ENCODE measurements at places on chromosomes 16 and 17.
A peak's percentile ranks its signal among the peaks of the same experiment; 100 is the strongest.

GRCh38 chr17:21360048-21360447 is 16.1 kb upstream of the KCNJ12 start:
- DNase-seq, result no peak

GRCh38 chr16:81403601-81404391 is 40.8 kb upstream of the CMIP start:
- DNase-seq, result peak; percentile 84

DNA sequence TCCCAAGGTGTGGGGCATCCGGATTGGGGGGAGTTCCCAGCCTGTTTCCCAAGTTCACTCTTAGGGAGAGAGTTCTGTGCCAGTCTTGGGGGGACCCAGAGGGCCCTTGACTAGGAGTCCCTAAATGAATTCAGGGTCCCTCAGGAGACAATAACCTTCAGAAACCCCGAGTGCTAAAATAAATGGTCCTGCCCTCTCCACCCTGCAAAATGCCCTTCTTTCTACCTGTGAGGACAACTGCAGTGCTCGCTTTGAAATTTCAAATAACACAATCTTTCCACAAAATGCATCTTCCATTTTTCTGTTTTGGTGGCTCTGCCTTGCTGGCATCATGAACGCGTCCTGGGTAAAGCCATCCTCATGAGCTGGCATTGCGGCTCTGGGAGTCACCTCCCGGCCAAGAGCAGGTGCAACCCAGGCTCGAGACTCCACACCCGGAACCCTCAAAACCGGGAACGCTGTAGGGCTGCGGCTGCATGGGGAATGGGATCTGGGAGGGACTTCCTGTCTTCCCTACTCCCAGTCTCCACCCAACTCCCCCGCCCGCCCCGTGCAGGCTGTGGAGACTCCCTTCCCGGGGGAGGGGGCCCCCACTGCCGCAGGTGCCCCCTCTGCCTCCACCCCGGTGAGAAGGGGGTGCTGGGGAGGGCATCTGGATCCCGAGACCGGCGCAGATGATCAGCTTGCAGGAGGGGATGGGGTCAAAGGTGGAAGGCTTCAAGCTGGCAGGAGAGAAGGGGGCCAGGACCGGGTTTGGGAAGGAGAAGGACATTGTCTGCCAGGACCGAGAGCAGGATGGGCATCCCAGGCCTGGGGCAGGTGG is at the start of gene ZNF205:
TSS of gene ZNF205 (plus strand) at position 529 of the 823 bp plus-strand sequence. CDS start 845 bp downstream, outside the sequence.
- no peak for DNase-seq

- DNase-seq, result no peak
Measured at GRCh38 chr17:77297693-77298666, 157.2 kb downstream of the SEC14L1 start.

- no peak for DNase-seq
Measured at GRCh38 chr17:4616476-4616875, 25.0 kb downstream of the ALOX15 start.

GRCh38 chr16:9165681-9166080 is 74.2 kb downstream of the HAPSTR1 start:
- DNase-seq, result no peak

- DNase-seq, result no peak
Measured at GRCh38 chr17:27959382-27959709, 66.2 kb upstream of the LYRM9 start.

DNA sequence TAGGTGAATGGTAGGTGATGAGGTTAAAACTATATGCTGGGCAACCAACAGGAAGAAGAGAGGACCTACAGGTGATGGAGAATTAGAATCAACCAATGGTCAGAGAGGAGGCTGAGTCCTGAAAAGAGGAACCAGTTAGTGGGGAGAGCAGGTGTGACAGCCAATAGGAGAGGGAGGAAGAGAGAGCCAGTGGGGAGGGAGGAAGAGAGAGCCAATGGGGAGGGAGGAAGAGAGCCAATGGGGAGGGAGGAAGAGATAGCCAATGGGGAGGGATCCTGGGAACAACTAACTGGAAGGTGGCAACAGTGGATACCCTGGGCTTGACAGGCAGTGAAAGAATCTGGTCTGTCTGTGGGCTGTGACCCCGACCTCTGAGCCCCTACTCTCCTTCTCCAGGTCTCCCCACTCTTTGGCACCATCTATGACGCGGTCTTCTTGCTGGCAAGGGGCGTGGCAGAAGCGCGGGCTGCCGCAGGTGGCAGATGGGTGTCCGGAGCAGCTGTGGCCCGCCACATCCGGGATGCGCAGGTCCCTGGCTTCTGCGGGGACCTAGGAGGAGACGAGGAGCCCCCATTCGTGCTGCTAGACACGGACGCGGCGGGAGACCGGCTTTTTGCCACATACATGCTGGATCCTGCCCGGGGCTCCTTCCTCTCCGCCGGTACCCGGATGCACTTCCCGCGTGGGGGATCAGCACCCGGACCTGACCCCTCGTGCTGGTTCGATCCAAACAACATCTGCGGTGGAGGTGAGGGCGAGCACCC is 3.7 kb downstream of the GUCY2D start:
- no peak for DNase-seq

DNA sequence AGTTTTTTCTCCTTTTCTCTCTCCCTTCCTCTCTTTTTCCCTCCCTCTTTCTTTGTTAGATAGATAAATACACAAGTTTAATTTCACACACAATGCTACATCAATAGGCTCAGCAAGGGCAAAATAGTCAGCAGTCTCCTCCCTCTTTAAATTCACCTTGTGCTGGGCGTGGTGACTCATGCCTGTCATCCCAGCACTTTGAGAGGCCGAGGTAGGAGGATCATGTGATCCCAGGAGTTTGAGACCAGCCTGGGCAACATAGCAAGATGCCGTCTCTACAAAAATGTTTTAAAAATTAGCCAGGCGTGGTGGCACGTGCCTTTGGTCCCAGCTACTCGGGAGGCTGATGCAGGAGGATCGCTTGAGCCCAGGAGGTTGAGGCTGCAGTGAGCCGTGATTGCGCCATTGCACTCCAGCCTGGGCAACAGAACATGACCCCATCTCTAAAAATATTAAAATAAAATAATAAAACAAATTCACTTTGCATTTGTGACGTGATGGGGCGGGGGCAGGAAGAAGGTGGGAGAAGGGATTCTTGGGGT is 27.4 kb downstream of the IL21R start:
- no peak for DNase-seq

DNA sequence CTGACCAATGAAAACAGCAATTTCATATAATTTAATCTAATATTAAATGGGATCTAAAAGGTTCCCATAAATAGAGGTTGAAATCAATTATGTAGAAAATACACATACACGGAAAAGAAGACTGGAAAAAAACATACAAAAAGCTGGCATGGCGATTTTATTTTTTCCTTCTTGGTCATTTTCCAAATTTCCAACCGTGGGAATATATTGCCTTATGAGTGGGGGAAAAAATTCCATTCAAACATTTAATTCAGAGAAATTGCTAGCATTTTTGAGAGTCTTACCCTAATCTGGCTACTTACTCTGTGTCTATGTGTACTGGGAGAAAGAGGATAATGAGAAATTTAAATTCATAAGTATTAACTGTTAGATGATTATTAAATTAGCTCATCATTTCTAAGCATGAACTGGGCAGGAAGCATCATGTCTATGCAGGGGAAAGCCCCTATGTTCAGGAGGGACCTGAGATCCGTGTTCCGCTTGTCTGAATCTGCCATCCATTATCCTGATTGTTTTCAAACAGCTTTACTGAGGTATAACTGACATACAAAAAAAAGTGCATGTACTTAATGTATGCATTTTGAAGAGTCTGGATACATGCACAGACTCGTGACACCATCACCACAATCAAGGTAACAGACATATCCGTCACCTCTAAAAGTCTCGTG is 145.2 kb downstream of the XYLT1 start:
- no peak for DNase-seq

DNA sequence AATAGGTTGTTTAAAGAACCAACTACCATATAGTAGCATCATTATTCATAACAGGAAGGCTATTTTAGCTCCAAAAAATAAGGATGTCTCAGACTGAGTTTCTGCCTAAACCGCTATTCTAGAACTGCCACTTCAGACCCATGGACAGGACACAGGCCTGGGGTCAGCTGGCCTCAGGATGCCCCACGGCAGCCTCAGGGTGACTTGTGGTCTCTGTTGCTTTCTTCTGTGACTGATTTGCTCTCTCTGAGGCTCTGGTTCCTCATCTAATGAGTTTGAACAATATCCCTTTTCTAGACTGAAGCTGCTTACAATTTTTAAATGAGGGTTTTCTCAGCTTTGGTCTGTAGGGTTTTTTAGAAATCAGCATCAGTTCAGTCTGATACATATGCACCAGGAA is 31.8 kb upstream of the IRF8 start:
- no peak for DNase-seq

- no peak for DNase-seq
Measured at GRCh38 chr17:9790889-9791876, at the start of gene DHRS7C. Gene DHRS7C, minus strand, starts transcription at chr17:9791592. Its CDS starts 308 bp downstream, at chr17:9791284.

DNA sequence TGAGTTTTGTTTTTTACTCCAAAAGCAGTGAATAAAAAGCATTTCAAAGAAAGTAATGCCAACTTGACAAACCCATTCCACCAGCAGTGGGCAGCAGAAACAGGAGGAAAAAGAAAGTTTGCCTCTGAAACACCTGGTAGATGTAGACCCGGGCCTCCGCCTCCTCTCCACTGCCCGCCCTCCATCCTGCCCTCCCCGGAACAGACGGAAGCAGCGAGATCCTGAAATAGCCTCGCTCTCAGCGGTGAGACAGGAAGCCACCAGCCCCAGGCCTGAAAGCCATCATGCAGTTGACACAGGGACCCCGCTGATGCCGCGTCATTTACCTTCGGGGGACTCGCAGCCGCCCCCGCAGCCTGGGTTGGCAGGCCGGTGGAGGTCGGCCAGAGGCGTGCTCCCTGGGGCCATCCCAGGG is 67.8 kb downstream of the C16orf78 start:
- DNase-seq, result peak; percentile 41

GRCh38 chr17:17353625-17354484 is 50.7 kb downstream of the NT5M start:
- DNase-seq, result no peak

DNA sequence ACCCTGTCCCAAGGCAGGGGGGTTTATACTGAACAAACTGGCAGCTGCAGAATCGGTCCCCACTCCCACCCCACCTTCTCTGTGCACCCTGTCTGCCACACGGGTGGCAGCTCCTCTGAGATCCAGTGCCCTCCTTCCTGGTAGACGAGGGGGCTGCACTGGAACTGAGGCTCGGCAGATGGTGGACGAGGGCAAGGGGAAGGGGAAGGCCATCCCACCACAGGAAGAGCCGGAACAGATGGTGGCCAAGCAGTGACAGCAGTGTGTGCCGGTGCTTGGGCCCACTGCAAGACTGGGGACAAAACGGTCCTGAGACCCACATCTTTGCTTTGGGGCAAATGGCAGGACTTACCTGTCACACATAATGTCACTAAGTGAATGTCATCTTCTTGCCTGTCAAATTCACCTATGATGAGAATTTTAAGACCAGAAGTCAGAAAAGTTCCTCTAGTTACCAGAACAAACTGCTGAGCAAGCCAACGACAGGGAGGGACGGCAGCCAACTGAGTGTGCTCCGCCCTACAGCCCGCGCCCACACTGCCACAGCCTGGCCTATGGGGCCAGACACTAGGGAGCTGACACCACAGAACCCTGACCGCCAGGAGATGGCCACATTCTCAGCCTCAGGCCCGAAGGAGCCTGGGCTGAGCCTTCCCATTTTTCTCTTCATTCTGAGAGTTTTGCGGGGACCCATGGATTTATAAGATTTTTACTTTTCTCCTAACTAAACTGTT is 14.4 kb downstream of the NTAN1 start:
- DNase-seq, result no peak

GRCh38 chr17:76747716-76748363 is 9.9 kb downstream of the MFSD11 start:
- no peak for DNase-seq

DNA sequence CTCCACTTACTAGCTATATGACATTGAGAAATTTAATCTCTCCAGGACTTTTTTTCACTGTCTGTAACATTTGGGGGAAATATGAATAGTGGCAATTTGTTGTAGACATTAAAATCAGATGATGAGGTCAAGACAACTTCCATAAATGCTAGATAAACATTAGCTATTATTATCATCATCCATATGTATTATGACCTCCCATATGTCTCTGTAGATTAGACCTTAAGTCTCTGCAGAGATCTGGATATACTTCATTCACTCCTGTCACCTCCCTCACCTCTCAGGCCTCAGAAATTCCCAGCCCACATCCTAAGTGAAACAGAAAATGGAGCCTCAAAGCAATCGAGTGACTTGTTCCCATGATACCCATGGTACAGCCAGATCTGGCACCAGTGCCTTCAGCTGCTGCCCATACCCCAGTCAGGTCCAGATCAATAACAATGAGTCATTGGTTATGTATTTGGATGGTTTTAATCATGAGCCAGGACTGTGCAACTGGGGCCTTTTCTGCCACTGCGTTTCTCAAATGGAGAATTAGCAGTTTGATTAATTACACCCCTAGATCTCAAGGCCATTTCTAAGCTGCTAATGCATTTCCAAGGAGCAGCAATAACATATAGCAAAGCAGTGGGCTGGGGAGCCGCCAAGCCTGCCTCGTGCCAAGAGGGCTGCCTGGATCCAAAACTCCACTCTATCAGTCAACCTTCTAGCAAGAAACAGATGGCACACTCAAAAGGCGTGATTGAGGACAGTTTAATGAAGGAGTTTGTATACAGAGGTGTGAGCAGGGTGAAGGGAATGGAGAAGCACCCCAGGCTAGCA is 2.6 kb upstream of the FDXR start:
- DNase-seq, result no peak

GRCh38 chr16:12152740-12153139 is 176.2 kb downstream of the SNX29 start:
- DNase-seq, result no peak

DNA sequence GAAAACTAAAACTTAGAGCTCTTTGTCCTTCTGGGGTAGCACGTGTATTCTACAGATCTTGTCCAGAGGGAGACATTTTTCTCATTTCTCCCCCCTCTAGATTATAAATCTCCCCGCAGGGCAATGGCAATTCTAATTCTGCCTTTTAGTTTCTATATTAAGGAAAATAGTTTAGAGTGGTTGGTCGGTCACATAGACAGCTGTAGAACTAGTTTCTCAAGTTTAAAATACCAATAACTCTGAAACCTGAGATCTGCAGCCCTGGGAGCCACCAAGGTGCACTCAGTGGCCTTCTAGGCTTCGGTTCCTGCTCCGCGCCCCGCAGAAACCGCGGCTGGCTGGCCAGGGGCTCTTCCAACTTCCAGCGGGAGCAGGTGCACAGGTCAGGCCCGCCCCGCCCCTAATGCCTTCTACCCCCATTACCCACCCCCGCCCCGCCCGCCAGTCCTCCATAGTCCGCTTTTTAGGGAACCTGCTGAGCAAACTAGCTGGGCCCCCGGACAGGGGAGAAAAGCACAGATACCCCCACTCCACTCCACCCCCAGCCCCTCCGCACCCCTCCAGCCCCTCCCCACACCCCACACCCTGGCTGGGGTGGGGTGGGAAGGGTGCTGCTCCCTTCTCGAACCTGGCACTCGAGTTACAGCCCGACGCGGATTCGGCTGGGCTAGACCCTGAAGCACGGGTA is 431 bp downstream of the SLFN11 start:
- DNase-seq, result peak; percentile 13

- DNase-seq, result peak; percentile 53
Measured at GRCh38 chr17:45225051-45225700, 3.5 kb downstream of the FMNL1 start.

- no peak for DNase-seq
Measured at GRCh38 chr16:48113471-48113870, 42.3 kb downstream of the ABCC12 start.

All from stimulated activated CD4-positive, alpha-beta T cell treated with anti-CD3 and anti-CD28 coated beads, Interleukin-4, amount 100 ng/mL, for 24 hours (primary cell).